NCI-H69 (cell line): ENCODE measurements at places on chromosomes 3 and 15.

GRCh38 chr3:52775877-52776276, 1.5 kb upstream of the ITIH1 start:
- no peak for DNase-seq

DNA sequence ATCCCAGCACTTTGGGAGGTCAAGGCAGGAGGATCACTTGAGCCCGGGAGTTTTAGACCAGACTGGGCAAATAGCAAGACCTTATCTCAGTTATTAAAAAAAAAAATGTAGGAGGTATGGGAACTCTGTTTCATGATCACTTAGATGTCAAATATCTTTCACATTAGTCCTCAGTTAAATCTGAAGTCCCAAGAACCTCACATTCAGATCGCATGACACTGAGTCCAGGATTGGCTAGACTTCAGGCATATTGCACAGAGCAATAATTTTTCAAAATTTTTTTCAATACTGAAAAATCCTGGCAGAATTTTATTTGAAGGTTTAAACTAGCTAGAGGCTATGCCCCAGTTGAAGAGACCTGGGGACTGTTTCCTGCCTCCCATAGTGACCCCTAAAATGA, 56.3 kb upstream of the ZNF148 start:
- DNase-seq, result no peak

- no peak for DNase-seq
These were observed 246.9 kb downstream of the ZIC1 start for GRCh38 chr3:147656023-147656422.

DNA sequence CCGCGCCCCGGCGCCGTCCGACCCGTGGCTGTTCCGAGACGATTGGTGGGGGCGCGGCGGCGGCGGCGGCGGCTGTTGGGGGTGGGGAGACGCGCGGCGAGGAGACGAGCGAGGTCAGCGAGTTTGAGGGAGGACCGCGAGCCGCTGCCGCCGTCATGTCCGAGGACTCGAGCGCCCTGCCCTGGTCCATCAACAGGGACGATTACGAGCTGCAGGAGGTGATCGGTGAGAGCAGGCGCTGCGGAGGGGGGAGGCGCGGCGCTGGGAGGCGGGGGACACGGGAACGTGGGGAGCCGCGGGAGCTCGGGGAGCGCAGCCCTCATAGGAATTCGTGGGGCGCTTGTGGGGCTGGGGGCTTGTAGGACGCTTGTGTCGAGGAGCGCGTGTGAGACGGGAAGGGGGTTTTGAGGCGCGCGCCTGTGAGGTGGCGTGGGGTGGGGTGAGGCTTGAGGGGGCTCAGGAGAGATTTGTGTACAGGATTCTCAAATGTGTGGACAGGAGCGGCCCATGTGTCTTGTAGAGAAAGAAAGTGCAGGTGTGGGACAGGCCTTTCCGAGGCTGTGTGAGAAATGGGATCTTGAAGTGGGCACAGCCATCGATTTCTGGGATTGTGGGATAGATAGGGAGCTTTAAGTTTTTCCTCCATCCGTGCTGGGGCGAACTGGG, 518 bp downstream of the OXSR1 start:
- DNase-seq, result peak; percentile 20

- DNase-seq, result peak; percentile 86
These were observed 481 bp upstream of the CRYBG3 start for GRCh38 chr3:97821287-97821773.

GRCh38 chr3:55623786-55624185, 136.7 kb upstream of the WNT5A start:
- no peak for DNase-seq
